Esophagus squamous epithelium (tissue), 5 donors: ENCODE measurements at places on chromosomes 2 and 18.

DNA sequence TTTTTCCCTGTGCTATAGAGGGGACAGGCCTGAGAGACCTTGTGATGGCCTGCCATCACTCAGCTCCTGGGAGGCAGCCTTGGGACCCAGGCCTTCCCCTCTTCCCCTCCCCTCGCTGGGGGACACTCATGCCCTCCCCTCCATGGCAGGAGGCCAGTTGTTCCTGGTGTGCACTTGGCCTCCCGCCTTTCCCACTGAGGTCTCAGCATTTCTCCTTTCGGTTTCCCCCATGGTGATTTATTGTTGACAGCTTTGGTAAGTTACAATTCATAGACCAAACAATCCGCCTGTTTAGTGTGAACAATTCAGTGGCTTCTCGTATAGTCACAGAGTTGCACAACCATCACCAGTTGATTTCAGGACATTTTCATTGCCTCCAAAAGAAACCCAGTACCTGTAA lies 10.2 kb upstream of the CNDP1 start:
- no peak for DNase-seq

GRCh38 chr2:118830118-118830517 lies 17.3 kb downstream of the EN1 start:
- no peak for DNase-seq

DNA sequence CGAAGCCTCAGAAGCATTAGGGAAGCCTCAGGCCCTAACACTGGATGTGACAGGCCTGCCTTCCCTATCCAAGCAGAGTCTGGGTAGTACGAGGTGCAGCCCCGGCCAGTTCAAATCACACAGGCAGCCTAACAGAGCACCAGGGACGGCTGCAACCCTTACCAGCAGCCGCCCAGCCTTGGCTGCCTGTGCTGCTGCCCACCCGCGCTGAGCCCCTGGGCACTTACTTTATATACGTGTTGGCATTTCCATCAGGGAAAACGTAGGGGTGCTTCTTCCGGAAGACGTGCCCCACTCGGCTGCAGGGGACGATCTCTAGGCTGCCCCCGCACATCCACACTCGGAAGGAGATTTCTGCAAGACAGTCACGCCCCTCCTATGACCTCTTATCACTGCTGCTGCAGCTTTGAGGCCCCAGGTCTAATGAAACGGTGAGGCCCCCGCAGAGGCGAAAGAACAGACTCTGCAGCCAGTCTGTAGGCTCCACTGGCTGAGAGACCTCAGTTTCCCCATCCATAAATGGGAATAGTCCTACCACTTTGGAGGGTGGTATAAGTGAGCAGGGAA lies 124.7 kb upstream of the CAPN13 start:
- DNase-seq: no peak

DNA sequence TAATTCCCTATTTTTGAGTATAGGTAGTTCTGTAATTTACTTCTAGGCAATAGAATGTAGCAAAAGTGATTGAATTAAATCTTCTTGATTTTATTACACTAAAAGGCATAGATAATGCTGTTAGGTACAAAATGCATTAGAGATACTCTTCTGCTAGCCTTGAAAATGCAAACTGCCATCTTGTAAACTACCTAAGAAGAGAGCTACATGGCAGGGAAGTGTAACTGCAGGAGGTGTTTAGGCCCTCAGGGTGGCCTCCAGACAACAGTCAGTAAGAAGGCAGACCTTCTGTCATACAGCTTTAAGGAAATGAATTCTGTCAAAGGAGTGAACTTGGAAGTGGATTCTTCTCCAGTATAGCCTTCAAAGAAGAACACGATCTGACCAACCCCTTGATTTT lies 1396.8 kb upstream of the SLC39A10 start:
- no peak for DNase-seq

DNA sequence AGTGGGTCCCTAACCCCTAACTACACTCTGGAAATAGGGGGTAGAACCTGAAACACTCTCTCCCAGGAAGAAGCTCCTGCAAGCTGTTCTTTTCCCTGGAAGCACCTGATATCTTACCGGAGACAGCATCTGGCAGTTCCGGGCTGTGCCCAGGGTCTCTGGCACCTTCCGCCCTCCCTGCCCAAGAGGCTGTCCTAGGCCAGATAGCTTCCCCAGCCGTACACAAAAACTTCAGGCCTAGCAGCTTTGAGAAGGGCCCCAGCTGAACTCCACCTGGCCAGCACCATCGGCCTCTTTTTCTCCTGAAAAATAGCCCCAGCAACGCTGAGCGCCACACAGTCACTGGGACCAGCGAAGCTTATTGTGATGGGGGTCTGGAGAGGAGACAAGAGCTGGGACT lies 9.7 kb downstream of the OSR1 start:
- no peak for DNase-seq

- DNase-seq: no peak
Measured at GRCh38 chr2:156199588-156199987, 132.9 kb downstream of the NR4A2 start.

- DNase-seq: no peak
Measured at GRCh38 chr2:70799706-70800105, 9.3 kb upstream of the FIGLA start.

GRCh38 chr2:16400127-16400623 lies 265.5 kb downstream of the CYRIA start:
- DNase-seq: no peak
